ENCODE measurements at places on chromosomes 6 and 20.

GRCh38 chr6:43091020-43091419 lies 14.9 kb downstream of the PTK7 start:
- DNase-seq = no peak

- no peak for DNase-seq
Observed at GRCh38 chr6:127824061-127824460, 76.8 kb downstream of the THEMIS start.

GRCh38 chr6:85401186-85402021 lies 48.5 kb upstream of the NT5E start:
- DNase-seq = no peak

- DNase-seq = no peak
Observed at GRCh38 chr6:156627524-156627923, 149.7 kb upstream of the ARID1B start.

- no peak for DNase-seq
Observed at GRCh38 chr20:14633507-14633906, 296.1 kb upstream of the FLRT3 start.

- no peak for DNase-seq
Observed at GRCh38 chr6:7074870-7075269, 32.9 kb upstream of the RREB1 start.

DNA sequence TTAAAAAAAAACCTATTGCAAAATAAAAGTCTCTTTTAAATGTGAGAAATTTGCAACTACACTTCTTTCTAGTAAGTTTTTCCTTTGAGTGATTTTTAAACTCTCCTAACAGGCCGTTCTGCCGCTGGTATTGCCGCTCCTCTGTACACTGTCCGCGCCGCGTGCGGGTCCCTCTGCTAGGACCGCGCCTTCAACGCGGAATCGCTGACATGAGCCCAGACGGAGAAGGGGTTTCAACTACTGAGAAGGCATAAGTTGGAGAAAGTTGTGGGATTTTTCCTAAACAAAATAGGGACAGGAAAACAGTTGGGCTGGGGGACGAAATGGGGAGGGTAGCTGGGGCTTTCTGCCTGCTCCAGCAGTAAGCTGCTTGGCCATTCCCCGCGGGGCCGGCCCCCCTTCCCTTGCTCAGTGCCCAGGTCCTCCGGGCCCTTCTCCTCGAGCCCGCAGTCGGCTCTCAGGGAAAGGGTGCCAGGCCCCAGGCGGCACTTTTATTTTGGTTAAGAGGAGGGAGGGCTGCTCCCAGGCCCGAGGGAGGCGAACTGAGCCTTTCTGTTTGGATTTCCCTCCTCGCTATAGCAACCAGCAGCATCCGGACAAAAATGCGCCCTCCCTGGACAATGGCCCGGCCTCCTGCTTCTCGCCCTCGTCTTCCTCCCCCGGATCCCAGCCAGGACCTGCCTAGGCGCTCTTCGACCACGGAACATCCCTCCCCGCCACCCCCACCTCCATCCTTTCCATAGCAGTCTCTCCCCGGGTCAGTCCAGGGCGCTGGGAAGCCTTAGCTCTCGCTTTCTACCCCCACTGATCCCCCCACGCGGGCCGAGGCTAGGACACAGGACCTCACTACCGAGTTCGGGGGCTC lies 6.8 kb upstream of the POU3F2 start:
- DNase-seq = no peak

GRCh38 chr6:53916804-53917463 lies 122.1 kb downstream of the LRRC1 start:
- DNase-seq = no peak

- no peak for DNase-seq
Observed at GRCh38 chr20:1209447-1210387, 6.5 kb downstream of the C20orf202 start.

DNA sequence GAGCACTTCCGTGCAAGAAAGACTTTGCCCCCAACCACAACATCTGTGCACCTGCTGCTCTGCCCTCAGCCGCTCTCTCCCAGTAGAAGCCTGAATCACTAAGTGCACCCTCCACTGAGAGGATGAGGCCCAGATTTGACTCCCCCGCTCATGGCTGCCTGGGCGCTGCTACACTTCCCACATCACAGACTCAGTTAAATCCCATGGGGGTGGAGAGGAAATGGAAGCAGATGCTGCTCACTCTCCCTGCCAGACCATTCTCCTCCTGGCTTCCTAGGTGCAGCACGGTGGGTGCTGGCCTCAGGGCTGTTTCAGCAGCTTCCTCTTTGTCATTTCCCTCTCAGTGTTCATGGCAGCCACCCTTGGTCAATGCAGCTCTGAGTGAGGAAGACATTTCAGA lies 4.8 kb downstream of the CST5 start:
- DNase-seq = no peak

DNA sequence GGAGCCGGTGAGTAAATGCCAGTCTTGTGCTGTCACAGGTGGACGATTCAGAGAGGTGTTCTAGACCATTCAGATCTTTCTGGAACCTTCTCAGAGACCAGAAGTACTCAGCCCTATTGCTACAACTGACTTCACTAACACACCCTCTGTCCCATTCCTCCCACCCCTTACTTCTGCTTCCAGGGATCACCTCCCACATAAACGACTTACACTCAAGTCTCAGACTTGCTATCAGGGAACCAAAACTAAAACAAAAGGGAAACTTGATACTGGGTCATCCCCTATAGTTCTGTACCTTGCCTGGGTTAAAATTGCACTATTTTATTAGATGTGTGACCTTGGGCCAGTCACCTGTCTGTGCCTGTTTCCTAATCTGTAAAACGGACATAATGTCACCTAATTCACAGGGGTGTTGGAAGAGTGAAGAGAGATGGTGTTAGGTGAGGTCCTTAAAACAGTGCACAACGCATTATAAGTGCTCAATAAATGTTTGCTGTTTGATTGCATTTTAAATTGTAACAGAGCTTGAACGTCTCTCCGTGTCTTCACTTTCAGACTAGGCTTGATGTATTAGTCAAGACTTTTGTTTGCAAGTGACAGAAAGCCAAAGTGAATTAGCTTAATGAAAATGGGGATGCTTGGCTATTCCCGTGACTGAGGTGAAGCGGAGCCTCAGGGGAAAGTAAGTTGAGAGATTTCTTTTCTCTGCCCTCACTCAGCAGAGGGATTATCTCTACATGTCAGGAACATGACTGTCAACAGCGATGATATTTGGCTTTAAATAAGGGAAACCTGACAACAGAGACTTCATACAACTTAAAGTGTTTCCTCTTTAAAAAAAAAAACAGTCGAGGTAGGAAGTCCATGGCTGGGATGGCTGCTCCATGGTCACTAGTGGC lies 3.0 kb upstream of the SRXN1 start:
- no peak for DNase-seq

- DNase-seq = no peak
Observed at GRCh38 chr6:79463621-79464050, 73.6 kb downstream of the LCA5 start.

DNA sequence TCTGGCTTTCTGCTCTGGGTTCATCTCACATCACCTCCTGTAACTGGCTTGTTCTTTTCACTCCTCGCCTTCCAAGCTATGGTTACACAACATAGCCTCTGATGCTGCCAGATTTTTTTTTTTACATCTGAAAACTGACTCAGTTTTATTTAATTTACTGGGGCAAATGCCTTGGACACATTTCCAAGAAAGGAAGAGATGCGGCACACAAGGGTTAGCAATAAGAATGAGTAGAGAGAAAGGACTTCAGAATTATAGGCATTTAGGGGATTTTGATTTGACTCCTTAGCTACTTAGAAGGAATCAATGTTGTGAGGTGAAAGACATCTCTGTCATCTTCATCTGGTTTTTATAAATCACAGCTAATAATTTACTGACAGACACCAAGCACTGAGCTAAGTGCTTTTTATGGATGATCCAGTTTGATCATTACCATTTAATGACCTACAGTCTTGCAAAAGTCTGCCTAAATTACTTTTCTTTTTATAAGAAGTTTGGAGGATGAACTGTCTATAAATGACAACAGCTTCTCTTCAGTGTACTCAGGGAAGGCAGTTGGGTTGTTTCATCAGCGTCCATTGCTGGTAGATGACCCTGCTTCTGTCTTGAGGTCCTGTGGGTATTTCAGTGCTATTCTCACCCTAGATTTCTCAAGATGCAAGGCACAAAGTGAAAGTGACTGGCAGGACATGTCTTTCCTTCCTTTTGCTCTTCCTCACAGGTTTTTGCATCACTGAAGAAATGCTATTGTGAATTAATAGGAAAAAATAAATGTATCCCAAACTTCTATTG lies 31.1 kb downstream of the LAMA4 start:
- DNase-seq = no peak

- DNase-seq = no peak
Observed at GRCh38 chr6:63014290-63014689, 197.0 kb upstream of the FKBP1C start.

GRCh38 chr6:31760790-31761189 lies 1.7 kb upstream of the SAPCD1 start:
- DNase-seq = no peak

DNA sequence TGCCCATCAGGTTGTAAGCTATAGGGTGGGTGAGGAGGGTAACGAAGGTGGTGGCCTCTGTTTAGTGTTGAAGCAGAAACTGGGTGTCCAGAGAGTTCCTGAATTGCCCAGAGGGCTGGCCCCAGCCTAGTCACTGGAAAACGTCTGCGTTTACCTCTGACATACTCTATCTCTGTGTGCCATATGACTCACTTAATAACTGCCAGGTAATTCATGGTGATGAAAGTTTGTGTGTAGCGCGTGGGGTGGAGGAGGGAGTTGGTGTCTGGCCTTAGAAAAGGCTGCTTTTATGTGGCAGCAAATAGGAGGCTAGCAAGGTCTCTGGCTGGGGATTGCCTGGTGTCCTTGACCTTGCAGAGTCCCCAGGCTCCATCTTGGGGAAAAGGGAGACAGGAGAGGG lies 47.3 kb downstream of the SLC35D3 start:
- DNase-seq = no peak

- DNase-seq = peak; percentile 27
Observed at GRCh38 chr6:7112741-7113313, 5.1 kb downstream of the RREB1 start.

- no peak for DNase-seq
Observed at GRCh38 chr6:39821046-39821740, 29.0 kb downstream of the DAAM2 start.

- DNase-seq = no peak
Observed at GRCh38 chr6:161152907-161153662, 120.8 kb downstream of the AGPAT4 start.

DNA sequence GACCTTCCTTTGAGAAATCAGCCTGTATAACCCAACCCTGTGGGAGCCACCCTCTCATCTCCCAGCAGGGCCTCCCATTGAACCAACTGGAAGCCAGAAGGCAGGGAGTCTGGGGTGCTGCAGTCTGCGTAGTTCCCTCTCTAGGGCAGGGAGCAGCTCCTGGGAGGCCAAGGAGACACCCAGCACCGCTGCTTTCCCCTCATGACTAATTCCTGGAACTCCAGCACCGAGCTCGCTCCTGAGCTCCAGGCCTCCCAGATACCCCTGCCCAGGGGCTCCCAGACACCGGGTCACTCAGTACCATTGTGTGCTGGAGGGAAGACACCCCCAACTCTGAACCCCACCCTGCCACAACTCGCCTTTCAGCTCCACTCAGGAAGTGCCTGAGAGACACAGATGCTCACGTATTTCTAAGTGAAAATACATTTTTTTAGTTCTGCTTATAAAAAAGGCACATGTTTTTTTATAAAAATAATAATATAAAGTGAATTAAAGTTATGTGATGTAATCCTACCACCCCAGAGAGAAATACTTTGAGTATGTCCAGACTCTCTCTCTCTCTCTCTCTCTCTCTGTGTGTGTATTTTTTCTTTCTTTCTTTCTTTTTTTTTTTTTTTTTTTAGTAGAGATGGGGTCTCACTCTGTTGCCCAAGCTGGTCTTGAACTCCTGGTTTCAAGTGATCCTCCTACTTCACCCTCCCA lies 17.5 kb downstream of the PIM1 start:
- DNase-seq = no peak

All from activated gamma-delta T cell treated with Interleukin-2 at 50 U/mL for 16 hours (primary cell).